Stimulated activated CD8-positive, alpha-beta memory T cell treated with anti-CD3 and anti-CD28 coated beads, Interleukin-15, amount 100 ng/mL, for 24 hours (primary cell): ENCODE measurements at places on chromosomes 2 and 18.

DNA sequence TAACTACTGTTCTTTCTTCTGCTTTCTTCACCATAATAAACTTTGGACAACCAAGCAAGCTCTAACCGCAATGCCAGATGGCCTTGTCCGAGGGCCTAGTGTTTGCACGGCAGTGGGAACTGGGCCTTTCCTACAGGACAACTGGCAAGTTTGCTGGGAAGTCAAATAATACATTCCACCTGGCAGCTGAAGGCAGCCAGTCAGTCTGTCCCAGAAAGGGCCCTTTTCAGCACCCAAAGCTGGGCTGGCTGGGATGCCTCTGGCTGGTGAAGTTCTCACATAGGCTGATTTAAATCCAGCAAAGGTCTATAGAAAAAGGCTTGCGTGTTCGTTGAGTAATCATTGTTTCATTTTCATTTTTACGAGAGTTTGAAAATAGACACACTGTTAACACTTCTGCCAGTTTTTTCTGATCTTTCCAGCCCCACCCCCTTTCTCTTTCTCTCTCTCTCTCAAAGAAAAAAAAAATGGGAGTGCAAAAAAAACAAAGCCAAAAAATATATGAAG is 110.0 kb upstream of the EPAS1 start:
- DNase-seq, result no peak

- DNase-seq, result no peak
These were observed 192.1 kb upstream of the CXCR4 start for GRCh38 chr2:136310005-136310495.

- no peak for DNase-seq
These were observed 263.8 kb downstream of the TCF4 start for GRCh38 chr18:55324166-55324565.

- no peak for DNase-seq
These were observed 44.8 kb downstream of the PAX8 start for GRCh38 chr2:113233593-113234550.

DNA sequence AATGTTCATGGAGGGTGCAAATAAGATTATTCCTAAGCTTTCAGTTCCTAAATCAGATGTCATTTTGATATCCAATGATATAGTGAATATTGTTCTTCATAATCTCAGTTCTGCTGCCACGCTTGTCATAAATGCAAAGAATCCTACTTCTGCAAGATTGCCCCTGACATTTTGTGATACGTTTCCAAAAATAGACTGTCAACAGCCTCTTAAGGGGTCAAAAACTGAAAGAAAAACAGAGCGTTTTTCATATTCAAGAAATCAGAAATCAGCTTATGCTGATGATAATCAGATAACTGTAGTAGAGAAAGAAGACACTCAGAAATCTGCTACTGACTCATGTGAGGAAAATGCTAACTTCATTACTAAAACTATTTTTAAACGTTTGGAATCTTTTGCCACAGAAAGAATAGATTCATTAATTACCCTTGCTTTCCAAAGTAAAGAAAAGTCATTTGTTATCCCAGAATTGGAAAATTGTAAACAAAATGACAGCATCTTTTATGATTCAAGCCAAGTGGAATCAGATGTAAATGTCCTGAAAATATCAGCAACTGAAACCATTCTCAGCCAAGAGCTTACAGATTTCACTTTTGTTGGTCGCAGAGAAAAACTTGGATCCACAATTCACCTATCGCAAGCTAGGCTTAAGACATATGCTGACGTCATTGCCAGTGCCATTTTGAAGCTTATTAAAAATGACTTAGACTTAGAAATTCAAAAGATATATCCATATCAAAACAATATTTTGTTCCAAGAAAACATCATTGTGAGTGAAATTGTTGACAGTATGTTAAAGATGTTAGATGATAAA is 55.1 kb downstream of the FSIP2 start:
- no peak for DNase-seq

GRCh38 chr2:138476940-138477339 is 24.6 kb upstream of the SPOPL start:
- DNase-seq, result no peak

- DNase-seq, result no peak
These were observed 116.0 kb upstream of the ETAA1 start for GRCh38 chr2:67281101-67281500.

- no peak for DNase-seq
These were observed 3.9 kb upstream of the MLPH start for GRCh38 chr2:237483018-237483731.

- no peak for DNase-seq
These were observed 421 bp upstream of the FAM171B start for GRCh38 chr2:186693446-186693832.

GRCh38 chr2:3754280-3754679 is 50.9 kb downstream of the DCDC2C start:
- DNase-seq, result no peak
